Cardiac muscle cell (in vitro differentiated cells and primary cell): ENCODE measurements at places on chromosomes 2 and 18. TPM values are rescaled to one million over a fixed set of nuclear protein-coding genes. Genes with fewer than 3 reads are reported as not detected.

The UGT1A5 gene
- polyA plus RNA-seq, result not detected in 2 replicates

The DSG2 gene
- 34.1 and 55.1 TPM in 2 replicates for polyA plus RNA-seq

The CD8B2 gene
- not detected in 2 replicates for polyA plus RNA-seq

The ELAC1 gene
- polyA plus RNA-seq, result 9.6 and 12.1 TPM in 2 replicates

The CAPN13 gene
- polyA plus RNA-seq, result 0.17 TPM in 1 of 2 replicates, not detected in the other

The PASK gene
- 4.7 and 7.0 TPM in 2 replicates for polyA plus RNA-seq

The ADCY3 gene
- polyA plus RNA-seq, result 2.3 and 6.3 TPM in 2 replicates

The SATB2 gene
- 0.89 and 1.0 TPM in 2 replicates for polyA plus RNA-seq

The MYO7B gene
- 0.12 TPM in 1 of 2 replicates, not detected in the other for polyA plus RNA-seq
